Daoy (cell line): ENCODE measurements at places on chromosomes 2 and 18. TPM values are rescaled to one million over a fixed set of nuclear protein-coding genes. Genes with fewer than 3 reads are reported as not detected.

GRCh38 chr2:47087051-47087450 is 68.1 kb downstream of the STPG4 start:
- DNase-seq: no peak

DNA sequence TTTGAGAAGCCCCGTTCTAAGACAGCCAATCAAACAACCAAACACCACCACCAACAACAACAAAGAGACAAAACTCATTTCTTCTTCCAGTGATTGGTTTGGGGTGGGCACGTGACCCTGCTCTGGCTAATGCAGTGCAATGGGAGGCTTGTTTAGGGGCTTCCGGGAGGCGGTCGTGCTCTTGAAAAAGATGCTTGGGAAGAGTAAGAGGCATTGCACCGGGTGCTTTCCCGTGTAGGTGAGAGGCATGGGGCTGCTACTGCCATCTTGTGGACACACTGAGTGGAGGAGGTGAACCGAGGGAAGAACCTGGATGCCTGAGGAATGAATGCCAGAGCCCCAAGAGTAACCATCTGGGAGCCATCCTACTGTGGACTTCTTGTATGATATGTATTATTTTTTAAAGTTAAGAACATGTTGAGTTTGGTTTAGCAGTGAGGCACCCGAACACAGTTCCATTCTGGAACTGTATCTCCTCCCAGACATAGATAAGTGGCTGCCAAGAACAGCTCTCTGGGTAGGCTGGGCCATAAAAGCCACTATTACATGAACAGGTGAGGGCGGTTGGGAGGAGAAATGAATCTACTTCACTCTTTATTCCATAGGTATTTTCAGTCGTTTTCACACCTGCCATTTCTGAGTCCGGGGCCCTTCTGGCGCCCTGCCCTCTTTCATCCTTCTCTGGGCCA is 19.1 kb upstream of the ARHGAP25 start:
- peak; percentile 68 for DNase-seq

- peak; percentile 64 for DNase-seq
Measured at GRCh38 chr2:191318729-191319078, 73.5 kb downstream of the MYO1B start.

DNA sequence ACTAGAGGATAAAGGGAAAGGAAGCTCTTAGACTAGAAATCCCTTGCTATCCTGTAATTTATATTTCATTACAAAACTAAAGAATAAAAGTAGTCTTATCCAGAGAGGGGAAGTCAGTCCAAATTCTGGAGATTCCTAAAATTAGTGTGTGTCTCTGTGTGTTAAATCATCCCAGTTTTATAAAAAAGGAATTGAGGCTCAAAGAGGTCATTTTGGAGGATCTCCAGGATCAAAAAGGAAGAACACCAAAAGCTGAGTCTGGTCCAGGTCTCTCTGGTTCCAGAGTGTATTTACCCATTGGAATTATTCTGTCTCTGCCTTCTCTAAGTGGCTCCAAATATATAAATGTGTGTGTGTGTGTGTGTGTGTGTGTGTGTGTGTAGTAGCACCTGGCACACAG is 166.7 kb downstream of the NRXN1 start:
- no peak for DNase-seq

DNA sequence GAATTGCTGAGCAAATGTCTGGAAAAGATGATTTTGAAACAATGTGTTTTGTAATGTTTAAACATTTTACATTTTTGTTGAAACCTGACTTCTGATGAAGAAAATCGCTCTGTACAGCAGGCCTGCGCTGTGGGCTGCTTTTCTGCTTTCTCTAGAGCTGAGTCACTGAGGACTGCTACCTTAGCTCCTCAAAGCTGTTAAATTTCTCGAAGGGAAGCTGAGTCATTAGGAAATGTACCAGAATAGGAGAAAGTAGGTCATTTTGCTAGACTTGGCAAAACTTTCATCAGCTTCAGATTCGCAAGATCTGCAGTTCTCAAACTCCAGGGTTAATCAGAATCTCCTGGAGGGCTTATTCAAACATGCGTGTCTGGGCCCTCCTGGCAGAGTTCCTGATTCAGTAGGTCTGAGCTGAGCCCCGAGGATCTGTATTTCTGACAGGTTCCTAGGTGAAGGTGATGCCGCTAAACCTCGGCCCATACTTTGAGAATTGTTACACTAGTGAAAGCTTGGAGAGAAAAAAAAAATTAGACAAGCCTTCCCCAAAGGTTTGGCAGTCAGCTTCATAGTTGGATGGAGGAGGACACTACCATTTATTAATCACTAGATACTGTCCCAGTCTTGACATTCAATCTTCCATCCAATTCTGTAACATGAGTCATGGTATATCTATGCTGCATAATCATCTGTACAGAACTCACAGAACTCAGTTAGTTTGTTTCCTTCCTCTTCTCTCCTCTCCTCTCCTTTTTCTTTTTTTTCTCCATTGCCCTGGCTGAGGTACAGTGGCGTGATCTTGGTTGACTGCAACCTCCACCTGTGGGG is 297.6 kb downstream of the PARD3B start:
- peak; percentile 76 for DNase-seq

SLC9A4 gene
- not detected in 2 replicates for total RNA-seq

GRCh38 chr2:159454185-159454584 is 162.2 kb downstream of the BAZ2B start:
- no peak for DNase-seq
